ENCODE measurements at places on chromosomes 12 and 14.

GRCh38 chr14:69643430-69644200, 32.2 kb downstream of the SUSD6 start:
- DNase-seq: peak; percentile 46

GRCh38 chr14:97264516-97265230, 467.5 kb downstream of the VRK1 start:
- DNase-seq: no peak

DNA sequence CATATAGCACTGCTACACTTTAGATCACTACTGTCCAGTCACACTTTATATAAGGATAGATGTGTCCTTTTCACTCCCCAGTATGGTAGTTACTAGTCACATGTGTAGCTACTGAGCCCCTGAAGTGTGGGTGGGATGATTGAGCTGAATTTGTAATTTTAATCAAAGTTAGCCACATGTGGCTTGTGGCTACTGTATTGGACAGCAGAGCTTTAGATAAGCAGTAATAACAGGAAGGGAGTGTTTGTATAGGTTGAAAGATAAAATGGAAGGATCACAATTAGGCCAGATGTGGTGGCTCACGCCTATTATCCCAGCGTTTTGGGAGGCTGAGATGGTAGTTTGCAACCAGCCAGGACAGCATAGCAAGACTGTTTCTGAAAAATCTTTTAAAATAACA, 23.5 kb downstream of the NAA30 start:
- no peak for DNase-seq

DNA sequence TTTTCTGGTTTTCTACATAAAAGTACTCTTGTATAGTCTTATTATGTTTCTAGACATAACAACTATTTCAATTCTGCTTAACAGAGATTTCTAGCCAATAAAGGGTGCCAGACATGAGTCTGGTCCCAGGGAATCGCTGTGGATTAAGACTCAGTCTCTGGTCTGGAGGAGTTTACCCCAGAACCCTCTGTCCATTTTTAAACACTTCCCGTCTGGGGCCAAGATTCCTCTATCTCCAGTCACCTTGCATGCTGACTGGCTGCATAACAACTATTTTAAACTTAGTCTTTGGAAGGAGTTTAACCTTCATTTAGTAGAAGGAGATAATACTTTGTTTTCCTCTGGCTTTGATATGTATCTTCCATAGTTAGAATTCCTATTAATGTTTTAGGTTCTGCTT, 163.1 kb upstream of the IFNG-AS1 start:
- no peak for DNase-seq

DNA sequence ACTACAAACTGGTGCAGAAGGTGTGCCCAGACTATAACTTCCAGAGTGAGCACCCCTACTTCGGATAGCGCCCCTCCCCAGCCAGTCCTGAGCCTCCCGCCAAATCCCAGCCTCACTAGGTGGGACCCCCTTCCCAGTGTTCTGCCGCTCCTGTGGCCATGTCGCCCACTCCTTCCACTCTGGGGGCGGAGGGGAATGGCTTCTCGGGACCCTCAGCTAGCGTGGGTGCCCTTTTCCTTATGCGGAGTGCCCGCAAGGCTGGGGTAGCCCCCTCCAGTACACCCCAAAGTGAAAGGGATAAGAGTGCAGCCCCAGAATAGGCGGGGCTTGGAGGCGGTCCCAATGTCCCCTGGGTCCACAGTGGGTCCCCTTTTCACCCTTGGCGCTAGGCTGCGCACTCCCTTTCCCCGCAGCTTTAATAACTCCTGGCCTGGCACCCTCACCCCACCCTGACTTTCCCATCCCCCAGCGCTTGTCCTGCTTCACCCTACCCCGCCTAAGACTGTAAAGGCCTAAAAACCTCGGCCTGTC, 3.8 kb upstream of the SHMT2 start:
- no peak for DNase-seq

DNA sequence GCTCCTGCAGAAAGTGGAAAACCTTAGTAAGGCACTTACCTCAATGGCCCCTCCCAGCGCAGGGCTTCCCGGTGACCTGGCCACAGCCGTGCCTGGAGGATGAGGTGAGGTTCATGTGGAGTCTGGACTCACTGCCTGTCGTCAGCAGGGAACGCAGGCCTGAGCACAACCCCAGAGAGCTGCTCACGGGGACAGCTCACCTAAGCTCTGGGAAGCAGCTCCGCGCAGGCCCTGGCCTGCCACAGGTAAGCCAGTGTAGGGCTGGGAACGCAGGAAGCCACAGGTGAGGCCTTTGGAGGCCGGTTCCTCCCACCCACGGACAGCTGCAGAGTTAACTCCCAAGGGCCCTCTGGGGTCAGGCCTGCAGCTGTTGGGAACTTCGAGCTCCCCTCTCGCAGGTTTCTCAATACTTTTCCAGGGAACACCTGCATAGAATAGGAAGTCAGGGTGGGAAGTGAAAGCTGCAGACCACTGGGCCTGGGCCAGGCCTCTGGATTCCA, 32.7 kb downstream of the ANAPC7 start:
- no peak for DNase-seq

GRCh38 chr14:72851635-72852034, 42.3 kb downstream of the DPF3 start:
- no peak for DNase-seq

GRCh38 chr12:41576925-41577324, 388.8 kb downstream of the PDZRN4 start:
- peak; percentile 5 for DNase-seq

DNA sequence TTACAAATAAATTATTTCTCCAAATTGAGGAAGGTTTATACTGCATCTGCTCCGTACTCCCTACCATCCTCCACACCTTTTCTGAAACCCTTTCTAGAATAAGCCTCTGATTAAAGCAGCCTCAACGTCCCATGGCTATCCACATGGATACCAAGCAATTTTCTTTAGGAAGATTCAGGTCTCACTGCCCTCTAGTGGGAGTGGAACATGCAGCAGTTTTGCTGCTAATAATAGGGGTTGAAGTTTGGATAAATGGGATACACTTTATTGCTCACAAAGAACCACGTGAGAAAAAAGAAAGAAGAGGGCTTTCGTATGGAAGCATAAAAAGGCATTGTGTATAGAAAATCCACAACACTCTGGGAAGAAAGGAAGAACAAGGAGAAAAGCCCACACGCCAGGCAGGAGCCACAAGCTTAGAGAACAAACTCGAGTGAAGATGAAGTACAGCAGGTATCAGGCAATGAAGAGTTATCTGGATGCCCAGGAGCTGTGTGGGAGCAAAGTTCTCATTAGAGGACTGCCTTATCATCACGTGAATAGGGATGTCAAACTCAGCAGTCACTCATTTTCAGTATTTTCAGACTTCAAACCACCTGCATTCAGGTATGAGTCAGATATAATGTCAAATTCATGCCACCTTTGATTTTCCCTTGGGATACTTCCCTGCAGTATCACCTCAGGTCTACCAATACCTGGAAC, 45.8 kb downstream of the CCER1 start:
- DNase-seq: peak; percentile 3

GRCh38 chr12:60173224-60174170, 577.7 kb downstream of the SLC16A7 start:
- no peak for DNase-seq

- no peak for DNase-seq
These were observed 20.1 kb downstream of the TM7SF3 start for GRCh38 chr12:26994109-26994508.

DNA sequence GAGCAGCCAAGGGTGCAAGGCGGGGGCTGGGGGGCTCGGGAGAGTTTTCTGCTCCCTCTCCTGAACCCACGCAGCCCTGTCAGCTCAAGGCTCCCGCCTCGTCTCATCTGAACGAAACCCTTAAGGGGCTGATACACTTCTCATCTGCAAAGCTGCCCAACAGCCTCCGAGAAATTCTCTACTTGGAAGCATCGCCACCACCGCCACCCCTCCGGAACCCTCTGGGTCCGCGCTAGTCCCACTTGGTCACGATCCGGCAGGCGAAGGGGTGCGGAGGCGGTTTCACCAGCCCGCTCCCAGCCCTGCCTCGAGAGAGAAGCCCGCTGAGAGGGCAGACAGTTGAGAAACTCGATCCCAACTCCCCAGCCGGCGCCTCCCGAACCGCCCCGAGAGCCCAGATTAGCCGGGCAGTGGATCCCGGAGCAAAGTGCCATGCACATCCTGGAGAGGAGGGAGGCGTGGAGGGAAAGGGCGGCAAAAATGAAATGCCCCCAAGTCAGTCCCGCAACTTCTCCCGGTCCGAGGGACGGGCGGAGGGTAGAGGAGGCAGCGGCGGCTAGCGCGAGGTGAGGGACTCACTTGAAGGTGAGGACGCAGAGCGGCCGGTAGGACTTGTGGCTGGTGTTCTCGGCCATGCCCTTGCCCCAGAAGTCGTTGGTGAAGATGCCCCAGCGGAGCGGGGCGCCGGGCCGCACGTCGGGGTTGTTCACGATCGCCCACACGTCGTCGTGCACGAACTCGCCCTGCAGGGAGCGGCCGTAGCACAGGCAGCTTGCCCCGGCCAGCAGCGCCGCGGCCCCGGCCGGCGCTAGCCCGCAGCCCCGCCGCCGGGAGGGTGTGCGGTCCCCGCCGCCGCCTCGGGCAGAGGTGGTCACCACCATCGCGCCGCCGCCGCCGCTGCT, 620 bp downstream of the TMTC1 start:
- no peak for DNase-seq

DNA sequence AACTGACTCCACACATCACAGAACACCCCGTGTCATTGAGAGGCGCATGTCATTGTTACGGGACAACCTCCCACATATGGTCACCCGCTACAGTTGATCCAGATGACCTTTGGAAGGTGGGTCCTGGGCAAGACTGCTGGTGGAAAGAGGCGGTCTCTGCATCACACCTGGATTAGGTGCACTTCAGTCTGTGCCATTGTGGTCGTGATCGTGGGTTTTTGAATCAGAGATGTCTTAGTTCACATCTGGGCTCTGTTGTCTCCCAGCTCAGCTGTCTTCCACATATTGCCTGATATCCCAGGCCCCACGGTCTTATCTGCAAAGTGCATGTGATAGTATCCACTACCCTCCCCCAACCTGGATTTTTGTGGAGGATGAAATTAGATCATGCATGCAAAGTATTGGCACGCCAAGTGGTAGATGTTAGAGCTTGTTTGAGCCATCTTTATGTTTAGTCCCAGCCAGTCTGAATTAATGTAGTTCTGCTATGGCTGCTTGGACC, 208.7 kb upstream of the FOXN3 start:
- DNase-seq: no peak

DNA sequence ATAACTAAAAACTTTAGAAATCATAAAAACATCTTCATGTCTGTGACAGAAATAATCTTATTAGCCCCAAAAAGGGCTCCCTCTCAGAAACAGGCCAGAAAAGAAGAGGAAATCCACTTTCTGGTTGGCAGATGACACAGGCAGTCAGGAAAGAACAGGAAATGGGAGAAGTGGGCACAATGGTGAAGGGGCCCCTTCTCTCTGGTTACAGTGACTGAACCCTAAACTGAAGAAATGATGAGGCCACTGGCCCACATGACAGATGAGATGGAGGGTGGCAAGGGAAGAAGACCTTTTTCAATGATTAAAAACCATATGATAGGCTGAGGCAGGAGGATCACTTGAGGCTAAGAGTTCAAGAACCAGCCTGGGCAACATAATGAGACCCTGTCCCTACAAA, 21.1 kb downstream of the TCTN1 start:
- no peak for DNase-seq

- DNase-seq: peak; percentile 13
These were observed 141.3 kb downstream of the KTN1 start for GRCh38 chr14:55721353-55721752.

DNA sequence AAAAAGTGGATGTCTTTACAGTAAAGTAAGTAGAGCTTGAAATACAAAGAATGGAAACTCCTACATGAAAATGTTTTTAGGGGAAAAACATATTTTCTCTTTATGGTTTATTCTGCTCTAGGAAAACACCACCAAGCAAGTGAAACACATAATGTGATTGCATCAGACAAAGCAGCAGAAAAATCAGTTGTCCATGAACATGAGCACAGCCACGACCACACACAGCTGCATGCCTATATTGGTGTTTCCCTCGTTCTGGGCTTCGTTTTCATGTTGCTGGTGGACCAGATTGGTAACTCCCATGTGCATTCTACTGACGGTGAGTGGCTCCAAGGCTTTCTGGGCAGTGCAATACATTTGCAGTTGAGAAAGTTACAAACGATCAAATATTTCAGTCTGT, 42.6 kb upstream of the PLEKHD1 start:
- DNase-seq: peak; percentile 67

DNA sequence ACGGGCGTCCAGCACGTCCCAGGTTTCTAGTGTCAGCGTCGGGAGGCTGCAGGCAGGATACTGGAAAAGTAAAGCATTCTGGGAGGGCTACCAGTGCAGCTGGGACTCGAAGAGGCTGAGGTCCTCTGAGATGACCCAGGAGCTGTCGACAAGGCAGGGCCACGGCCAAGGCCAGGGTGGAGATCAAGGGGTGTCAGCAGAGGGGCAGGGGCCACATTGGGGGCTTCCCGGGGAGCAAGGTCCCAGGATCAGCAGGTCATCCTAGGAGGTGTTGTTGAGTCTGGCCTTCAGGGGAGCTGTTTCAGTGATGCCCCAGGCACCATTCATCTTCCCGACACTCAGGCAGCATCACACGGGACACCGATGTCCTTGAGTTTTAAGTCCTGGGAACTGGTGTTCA, 377.8 kb upstream of the SFSWAP start:
- DNase-seq: no peak

DNA sequence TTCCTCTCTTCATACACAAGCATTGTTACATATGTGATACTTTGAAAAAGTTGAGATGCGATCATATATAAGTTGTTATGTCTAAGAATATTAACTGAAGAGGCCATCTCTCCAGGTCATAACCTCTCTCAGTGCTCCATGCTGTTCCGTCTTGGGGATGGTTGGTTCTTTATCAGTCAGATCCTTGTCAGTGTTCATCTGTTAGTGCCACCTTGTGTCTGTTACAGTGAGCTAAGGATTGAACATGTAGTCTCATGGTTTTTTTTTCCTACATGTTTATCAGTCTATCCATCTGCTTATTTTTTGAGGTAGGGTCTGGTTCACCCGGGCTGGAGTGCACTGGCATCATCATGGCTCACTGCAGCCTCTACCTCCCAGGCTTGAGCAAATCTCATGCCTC, 30.5 kb downstream of the EP400 start:
- DNase-seq: no peak

DNA sequence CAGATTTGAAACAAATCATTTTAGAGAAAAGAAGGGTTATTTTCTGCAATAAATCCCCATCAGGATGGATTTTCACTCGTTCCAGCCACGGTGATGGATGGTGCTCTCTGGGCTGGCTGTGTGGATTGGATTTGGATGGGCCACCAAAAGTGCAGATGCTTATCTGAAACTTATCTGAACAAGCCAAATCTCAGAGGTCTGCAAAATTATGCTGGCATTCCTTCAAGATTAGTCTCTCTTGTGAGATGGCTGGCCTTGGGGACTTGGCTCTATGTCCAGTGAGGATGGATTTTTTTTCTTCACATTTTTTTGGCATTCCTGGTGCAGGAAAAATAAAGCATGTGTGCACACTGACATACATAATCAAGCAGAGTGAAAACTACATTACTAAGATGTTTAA, 341.9 kb downstream of the GXYLT1 start:
- no peak for DNase-seq

Data from GM12865 (cell line).